Activated naive CD4-positive, alpha-beta T cell treated with anti-CD3 and anti-CD28 coated beads, Interleukin-2, amount 10 ng/mL, durations not matched to agents 7 days and 5 days (primary cell): ENCODE measurements at places on chromosomes 2 and 18.
A peak's percentile ranks its signal among the peaks of the same experiment; 100 is the strongest.

DNA sequence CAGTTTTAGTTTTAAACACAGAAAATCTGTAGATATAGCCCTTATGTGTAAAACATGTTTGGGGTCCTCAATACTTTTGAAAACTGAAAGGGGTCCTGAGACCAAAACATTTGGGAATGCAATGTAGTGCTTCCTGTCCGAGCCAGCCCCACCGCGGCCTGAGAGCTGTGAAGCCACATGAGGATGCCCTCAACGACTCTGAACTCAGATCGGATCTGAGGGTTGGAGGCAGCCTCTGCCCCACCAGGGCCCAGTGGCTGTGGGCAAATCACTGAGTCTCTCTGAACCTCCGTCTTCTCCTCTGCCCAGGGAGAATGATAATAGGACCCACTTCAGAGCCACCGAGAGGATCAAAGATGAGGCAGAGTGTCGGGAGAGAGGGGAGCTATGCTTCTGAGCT lies 33.4 kb upstream of the HPCAL1 start:
- peak; percentile 14 for DNase-seq

DNA sequence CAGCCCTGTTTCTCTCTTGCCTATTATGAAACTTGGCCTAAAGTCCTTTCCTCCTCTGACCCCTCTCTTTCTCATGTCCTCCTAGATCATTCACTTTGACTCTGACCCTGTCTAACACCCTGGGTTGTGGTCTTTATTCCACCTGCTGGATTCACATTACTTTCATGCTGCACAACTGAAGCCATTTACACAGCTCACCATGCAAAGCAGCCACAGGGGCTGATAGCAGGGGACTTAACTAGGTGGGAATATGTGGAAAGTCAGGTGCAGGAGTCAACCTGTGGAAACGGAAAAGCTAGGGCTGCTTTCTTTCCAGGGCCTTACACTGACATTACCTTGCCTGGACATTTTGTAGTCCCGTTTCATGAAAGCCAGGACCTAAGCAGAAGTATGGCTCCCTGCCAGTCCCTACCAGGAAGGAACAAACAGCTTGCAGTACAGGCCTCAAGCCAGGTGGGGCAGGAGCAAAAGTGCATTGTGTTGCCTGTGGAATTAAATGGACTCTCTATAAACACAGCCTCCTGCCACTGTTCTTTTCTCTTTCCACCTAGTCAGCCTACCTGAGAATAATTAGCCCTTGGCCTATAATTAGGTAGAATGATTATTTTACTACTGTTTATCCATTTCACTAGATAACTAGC lies 11.8 kb downstream of the MAPRE3 start:
- DNase-seq: peak; percentile 34

DNA sequence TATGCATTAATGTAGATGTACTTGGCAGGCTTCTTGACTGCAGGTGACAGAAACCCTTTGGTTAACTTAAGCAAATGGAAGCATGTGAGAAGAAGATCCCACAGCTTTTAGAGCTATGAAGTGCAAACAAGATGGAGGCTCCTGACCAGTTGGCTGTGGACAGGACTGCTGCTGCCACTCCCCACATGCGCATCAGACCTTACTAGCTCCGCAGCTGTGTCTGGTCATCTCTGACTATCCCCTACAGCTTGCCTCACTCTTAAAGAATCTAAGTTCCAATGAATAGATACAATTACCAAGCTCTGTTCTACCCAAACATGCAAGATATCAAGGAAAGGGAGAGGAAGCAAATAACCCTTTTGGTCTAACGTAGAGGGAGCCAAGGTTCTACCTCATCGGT lies 587.6 kb downstream of the DSC3 start:
- no peak for DNase-seq

- no peak for DNase-seq
These were observed 90.7 kb upstream of the TFCP2L1 start for GRCh38 chr2:121375621-121376159.

DNA sequence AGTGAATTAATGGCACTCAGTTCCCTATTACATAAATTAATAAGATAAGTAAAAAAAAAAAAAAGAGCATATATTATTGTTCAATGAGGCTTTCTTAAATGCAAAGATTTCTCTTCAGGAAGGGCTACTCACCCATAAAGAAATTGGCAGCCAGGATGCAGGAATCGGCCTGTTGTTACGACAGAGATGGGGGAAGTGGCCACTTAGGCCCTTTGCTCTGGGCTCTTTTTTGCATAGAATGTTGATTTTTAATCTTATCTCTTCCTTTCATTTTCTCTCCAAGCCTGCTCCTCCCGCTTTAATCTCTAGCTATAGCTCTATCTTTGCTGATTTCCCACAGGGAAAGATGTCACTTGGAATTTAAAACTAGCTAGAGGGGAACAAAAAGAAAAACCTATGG lies 391.8 kb upstream of the CRIM1 start:
- no peak for DNase-seq

DNA sequence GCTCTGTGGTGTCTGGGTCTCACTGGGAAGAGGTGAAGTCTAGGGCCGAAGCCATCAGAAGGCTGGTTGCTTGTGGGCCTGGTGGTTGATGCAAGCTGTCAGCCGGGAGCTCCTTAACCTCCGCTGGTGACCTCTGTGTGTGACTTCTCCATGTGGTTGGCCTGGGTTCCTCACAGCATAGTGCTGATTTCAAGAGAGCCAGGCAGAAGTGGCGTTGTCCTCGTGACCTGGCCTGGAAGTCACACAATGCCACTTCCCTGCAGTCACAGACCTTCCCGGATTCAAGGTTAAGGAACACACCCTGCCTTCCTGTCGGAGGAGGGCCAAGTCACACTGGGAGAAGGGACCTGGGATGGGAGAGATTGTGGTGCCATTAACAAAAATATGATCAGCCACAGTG lies 303.7 kb upstream of the HS6ST1 start:
- no peak for DNase-seq

DNA sequence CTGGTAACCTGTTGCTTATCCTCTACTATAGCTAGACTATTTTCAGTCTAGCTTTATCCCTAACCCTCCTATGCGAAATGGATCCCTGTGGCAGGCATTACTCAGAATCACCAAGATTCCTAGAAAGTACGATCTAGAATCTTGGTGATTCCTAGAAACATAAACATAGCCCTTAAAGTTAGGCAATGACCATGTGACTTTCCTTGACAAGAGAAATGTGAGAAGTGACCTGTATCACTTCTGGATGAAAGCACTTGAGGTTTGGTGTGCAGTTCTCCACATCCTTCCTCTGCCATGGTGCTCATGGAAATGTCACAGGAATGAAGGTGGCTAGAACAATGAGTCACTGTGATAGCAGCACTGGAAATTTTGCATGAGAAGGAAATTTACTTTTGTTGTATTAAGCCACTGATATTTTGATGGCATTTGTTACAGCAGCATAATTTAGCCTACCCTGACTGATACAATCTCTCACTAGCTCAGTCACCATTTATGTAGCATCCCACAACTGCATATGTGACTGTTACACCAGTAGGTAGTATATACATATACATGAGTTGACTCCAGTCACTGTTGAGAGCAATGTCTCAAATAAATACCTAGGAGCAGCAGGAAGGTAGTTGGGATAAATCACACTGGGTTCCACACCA lies 68.3 kb upstream of the MAPRE2 start:
- DNase-seq: no peak

- no peak for DNase-seq
These were observed 34.0 kb downstream of the METTL4 start for GRCh38 chr18:2537296-2537695.

DNA sequence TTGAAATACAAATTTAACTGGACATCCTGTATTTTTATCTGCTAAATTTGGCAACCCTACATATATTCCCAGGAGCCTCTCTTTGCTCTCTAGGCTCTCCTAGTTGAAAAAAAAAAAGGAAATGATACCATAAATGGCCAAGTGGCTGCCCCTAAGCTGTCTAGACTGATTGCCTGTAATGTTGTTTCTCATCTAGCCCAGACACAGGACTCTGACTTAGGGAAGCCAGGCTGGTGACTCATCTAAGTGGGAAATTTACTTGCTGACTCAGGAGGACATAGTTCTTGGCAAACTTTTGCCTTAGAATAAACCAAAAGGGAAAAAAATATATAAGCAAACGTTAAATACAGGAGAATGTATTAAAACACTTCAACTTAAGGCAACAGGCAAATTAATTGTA lies 14.6 kb upstream of the ITGAV start:
- no peak for DNase-seq

DNA sequence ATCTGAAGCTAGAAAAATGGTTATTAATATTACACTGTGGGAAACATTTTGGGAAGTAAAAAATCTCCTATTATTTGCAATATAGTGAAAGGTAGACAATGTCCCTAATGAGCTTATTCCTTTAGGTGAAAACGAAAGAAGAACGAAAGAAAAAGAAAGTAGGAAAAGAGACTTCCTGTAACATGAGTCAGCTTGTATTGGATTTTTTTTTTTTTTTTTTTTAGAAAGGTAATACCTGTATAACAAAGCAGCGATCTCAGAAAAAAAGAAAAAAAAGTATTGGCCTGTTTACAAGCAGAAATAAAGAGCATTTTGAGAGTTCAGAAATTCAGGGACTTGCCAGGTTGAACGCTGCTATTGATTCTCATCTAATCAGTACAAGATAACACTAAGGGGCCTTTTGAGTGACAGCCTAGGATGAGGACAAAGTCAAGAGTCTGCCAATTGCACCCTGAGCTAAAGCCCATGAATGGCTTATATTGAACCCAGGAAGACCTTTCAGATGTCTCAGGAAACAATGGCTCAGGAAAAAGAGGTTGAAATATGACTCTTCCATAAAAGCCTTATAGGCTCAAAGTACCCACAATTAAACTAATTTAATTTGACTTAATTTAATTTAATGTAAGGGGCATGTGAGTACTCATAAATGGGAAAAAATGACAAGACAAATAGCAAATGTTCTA lies 615.6 kb upstream of the CDH2 start:
- no peak for DNase-seq

DNA sequence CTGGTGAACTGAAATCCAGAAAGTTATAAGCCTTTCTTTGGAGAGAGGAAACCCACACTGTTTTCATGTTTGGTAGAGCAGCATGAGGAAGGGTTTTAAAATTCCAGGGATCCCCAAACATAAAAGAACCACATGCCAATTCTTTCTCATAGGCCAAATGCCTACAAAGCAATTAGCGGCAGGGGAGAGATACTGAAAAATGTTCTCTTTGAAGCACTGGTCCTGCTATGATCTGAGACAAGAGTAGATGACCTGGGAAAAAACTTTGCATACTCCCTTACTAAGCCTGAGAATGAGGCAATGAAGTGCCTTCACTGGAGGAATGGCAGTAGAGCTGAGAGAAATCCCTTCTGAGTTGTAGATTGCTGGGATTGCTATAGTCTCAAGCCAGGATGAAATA lies 1261.7 kb downstream of the DSC3 start:
- no peak for DNase-seq

- DNase-seq: no peak
These were observed 104.6 kb downstream of the RTN4 start for GRCh38 chr2:54945391-54946219.

DNA sequence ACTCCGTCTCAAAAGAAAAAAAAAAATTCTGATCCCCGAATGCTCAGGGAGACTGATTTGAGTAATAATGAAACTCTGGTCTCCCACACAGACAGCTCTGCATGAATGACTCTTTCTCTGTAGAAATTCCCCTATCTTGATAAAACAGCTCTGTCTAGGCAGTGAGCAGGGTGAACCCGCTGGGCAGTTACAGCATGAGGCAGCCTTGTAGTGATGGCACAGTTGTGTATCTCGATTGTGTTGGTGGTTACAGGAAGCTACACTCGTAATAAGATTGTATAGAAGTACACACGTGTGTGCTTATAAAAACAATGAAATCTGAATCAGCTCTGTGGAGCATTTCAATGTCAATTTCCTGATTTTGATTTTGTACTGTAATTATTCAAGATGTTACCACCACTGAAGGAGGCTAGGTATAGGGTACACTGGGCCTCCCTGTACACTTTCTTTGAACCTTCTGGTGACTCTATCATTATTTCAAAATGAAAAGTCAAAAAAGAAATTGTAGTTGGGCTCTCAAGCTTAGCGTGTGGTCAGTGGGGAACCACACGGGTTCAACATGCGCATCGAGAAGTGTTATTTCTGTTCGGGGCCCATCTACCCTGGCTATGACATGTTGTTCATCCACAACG lies 34.9 kb upstream of the ATP8B1 start:
- peak; percentile 25 for DNase-seq

- DNase-seq: no peak
These were observed 78.6 kb downstream of the VWA3B start for GRCh38 chr2:98165516-98166071.

DNA sequence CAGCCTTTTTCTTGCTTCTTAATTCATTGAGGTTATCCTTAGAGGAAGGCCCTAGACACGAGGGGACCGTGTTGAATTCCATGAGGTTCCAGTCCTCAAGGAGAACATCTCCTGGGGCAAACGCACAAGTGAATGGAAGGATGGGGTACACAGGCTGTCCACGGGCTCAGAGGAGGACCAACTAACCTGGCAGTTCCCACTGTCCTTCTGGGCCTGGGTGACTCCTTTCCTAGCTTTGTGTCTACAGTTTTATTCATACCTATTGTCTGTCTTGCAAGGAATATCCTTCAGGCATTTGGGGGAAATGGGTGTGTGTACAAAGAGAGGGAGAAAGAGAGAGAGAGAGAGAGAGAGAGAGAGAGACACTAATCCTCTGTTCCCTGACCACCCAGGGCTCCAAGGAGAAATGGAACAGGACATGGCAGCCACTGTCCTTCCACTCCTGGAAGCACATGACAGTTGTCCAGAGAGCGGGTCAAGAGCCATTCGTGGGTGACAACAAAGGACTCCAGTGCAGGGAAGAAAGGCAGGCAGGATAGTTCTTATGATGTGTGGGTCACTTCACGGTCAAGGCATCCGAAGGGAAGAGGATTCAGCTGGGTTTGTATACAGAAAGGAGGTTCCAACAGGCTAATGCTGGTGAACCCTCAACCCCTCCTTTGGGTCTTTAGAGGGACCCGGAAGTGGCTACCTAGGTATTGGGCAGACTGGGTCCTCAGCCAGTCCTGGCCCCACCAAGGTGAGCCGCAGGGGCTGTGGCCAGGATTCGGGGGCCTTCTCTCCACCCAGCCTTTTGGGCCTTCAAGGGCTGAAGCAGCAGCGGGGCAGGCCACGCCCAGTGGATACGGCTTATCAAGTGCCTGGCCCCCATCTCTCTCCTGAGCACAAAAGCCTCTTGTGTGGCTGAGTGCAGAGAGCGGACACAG lies 150.6 kb downstream of the MYCN start:
- no peak for DNase-seq

DNA sequence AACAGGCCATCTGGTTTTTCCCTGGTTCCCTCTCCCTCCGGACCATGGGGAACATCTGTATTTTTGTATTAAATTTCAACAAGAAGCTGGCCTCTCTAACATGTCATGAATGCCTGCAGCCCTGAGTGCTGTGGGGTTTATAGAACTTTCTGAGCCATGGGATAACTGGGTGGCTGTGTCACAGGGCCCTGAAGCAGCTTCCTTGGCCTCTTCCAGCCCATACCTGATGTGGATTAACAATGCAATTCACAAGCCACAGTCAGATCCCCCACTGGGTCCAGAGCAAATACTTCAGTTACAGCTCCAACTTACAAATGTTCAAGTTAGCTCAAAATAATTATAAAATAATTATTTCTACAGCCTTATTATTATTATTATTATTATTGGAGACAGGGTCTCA lies 307.8 kb upstream of the CELF4 start:
- DNase-seq: no peak
